Effector memory CD4-positive, alpha-beta T cell (primary cell): ENCODE measurements at places on chromosomes 7 and 10.

GRCh38 chr7:97126483-97127171, 9.1 kb downstream of the SDHAF3 start:
- no peak for DNase-seq

- no peak for DNase-seq
Observed at GRCh38 chr10:124824507-124824906, 22.9 kb downstream of the ABRAXAS2 start.

DNA sequence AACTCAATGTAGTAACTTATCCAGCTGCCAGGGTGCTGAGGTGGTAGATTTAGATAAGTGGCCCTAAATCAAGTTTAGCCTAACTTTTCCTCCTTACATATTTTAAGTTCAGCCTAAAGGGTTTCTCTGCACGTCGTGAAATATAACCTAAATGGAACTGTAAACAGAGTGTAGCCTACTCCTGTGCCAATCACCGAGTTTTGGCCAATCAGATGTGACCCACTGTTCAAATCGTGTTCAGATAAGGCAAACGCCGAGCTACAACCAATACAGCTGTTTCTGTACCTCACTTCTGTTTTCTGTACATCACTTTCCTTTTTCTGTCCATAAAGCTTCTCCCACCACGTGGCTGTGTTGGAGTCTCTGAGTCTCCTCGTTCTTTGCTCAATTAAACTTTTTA, 904.2 kb upstream of the POT1 start:
- DNase-seq, result no peak

DNA sequence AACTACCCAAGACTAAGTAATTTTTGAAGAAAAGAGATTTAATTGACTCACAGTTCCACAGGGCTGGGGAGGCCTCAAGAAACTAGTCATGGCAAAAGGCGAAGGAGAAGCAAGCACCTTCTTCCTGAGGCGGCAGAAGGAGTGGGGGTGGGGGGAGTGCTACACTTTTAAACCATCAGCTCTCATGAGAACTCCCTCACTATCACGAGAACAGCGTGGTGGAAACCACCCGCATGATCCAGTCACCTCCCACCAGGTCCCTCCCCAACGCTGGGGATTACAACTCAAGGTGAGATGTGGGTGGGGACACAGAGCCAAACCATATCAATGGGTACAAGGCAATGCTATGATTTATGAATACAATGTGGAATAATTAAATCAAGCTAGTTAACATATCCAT, 241.9 kb downstream of the PTPRN2 start:
- no peak for DNase-seq

DNA sequence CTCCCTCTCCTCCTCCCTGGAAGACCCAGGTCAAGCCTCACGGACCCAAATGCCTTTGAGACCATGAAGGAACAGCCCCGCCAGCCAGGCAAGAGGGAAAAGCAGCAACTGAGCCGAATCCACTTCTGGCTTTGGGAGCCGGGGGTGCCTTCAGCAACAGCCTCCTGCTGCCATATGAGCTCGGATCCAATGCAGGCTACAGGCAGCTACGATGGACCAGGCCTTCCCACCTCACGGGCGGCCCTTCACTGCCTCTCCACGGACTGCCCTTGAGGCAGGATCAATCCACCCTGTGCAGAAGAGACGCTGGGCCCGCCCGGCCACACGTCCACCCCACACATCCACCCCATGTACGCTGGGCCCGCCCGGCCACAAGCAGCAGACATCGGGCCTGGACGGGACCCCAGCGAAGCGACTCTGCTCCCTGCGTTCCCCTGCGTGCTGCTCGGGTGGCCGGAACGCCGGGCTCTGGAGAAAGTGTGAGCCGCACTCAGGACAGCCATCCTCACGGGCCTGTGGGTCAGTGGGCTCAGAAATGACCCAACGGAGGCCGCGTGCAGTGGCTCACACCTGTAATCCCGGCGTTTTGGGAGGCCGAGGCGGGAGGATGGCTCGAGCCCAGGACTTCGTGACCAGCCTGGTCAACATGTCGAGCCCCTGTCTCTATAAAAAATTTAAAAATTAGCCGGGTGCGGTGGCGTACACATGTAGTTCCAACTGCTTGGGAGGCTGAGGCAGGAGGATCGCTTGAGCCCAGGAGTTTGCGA, 82.0 kb downstream of the FOXL3 start:
- no peak for DNase-seq

GRCh38 chr7:13181216-13181615, 493.8 kb downstream of the ARL4A start:
- no peak for DNase-seq

GRCh38 chr7:113054938-113055337, 31.7 kb downstream of the GPR85 start:
- DNase-seq, result no peak

DNA sequence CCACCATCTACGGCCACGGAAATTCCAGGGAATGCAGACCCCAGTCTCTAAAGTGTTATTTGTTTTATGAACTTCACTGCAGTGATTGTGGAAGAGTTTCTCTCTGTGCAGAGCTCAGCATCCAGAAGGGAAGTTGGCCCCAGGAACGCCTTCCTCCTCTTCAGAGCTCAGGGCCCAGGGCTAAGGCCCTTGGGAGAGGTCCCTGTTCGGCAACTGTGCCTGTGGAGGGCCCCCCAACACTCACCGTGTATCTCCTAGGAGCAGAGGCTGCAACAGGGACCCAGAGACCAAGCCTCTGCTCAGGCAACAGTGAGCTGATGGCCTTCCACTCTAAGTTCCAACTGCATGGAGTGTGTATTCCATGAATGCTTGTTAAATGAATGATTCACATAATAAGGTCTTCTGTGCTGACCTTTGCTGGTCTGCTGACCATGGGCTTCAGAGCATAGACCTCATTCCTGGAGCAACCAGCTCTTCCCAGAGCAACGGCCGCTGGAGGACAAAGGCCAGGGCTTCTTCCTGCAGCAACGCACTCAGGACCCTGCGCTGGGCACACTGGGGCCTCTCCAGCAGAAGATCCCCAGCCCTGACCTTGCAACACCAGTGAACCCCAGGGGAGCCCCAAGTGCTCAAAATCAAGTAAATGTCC, 7.7 kb downstream of the DIP2C start:
- no peak for DNase-seq

DNA sequence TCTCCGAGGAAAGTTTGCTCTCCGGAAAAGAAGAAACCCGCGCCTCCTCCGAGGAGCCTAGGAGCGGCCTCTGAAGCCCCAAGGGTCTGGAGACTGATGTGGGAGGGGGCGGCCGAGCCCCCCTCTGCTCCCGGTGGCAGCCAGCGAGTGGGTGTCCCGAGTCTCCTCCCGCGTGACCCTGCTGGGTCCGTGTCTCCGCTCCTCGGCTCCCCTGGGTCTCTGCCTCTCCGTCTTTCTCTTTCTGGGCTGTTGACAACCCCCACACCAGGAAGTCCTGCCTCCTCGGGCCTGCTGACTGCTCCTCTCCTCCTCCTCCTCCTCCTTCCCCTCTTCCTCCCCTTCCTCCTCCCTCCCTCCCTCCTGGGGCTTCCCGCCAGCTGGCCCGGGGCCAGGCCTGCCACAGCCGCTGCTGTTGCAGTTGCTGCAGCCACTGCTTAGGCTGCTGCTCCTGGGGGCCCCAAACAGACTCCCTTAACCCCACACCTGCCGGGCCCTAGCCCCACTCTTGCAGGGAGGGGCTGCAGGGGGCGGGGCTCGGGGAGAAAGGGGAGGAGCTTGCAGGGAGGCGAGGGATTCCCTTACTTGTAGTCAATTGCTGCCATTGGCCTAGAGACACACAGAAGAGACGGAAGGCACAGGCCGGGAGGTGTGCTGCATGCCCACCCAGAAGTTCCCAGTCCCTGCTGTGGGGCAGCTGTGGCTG, at the start of gene TSC22D4:
TSC22D4 (minus strand) TSS at position 257 of the 703 bp plus-strand sequence. CDS start 1,176 bp downstream, outside the sequence.
- DNase-seq, result peak; percentile 90

- no peak for DNase-seq
Observed at GRCh38 chr7:108149119-108149518, 19.0 kb upstream of the LAMB4 start.

DNA sequence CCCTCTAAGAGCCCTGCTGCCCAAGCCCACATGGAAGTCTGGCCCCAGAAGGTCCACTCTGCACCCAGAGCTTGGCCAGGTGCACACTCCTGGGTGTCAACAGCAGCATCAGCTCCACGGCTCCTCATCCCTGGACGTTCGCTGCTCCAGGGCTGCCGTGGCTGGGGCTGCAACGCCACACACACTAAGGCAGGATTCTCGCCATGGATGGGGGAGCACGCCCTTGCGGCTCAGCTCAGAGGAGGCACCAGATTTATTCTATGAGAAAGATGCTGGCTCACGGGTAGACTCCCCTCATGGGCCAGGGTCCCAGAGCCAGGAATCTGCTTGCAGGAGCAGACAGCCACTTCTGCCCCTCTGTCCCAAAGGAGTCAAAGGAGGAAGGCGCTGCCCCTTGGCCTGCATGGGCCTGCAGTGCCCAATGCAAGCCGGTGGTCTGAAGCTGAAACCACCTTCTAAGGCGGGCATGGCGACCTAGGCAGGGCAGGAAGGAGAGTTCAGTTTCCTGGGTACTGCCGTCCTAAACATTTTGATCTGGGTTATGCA, 42.1 kb downstream of the CFAP46 start:
- no peak for DNase-seq

DNA sequence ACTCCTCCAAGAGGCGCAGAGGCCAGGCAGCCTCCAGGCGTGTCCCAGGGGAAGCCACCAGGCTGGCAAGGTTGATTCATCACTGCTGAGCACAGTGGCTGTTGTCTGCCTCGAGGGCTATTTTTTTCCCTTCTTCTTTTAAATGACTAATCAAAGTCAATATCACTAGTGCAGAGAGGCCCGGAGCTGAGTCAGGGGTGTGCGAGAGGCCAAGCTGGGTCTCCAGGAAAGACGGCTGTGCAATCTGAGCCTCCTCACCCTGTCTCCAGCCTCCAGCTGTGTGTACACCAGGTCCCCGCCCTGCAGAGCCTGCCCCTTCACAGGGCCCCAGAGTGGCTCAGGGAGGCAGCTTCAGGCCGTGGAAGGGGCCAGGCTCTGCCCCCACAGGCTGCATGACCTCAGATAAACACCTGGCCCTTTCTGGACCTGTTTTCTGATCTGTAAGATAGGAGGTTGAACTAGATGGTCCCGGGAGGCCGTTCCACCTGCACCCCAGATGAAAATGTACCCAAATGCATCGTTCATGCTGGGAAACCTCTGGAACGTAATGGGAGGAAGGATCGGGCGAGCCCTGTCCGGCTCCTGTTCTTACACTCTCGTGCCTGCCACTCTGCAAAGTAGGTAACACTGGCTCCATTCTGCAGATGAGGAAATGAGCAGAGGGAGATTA, 3.7 kb downstream of the STX1A start:
- DNase-seq, result no peak

DNA sequence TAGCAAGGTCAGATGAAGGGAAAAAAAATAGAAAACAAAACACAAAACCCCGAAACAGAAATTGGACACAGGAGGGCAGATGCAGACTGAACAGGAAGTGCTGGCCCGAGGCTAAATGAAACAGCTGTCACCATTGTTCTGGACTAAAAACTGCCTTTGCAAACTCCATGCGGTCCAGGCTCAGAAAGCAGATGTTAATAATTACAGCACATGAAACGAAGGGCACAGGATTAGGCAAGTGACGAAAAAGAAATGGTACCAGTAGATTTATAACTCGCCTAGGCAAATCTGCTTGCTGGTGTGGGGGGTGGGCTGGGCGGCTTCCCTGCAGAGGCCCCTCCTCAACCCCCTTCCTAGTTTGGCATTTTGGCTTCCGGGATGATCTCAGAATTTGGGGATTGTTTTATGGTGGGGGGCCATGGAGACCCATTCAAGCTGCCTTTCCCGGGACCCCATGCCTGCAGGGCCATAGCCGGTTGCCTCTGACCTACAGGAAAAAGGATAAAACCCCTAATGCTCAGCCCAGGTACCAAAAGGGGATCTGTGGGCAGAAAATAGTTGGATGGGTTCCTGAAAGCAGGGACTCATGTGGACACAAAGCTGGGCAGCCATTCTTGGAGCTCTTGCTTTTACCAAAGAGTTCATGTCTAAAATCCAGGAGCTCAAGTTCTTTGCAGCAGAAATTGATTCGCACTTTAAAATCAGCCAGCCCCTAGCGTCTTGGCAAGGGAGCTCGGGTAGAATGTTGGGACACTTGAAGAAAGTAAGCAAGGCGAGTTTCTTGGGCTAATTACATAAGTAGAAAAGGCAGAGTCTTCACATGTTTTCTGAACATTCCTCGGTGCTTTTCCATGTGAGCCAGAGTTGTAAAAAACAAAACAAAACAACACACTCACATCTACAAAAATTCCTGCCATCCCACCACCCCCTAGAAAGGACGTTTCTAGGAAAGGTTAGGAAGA, 39.0 kb upstream of the EMX2 start:
- no peak for DNase-seq
